ENCODE measurements at places on chromosomes 7 and 10. TPM values are rescaled to one million over a fixed set of nuclear protein-coding genes. Genes with fewer than 3 reads are reported as not detected.

DNA sequence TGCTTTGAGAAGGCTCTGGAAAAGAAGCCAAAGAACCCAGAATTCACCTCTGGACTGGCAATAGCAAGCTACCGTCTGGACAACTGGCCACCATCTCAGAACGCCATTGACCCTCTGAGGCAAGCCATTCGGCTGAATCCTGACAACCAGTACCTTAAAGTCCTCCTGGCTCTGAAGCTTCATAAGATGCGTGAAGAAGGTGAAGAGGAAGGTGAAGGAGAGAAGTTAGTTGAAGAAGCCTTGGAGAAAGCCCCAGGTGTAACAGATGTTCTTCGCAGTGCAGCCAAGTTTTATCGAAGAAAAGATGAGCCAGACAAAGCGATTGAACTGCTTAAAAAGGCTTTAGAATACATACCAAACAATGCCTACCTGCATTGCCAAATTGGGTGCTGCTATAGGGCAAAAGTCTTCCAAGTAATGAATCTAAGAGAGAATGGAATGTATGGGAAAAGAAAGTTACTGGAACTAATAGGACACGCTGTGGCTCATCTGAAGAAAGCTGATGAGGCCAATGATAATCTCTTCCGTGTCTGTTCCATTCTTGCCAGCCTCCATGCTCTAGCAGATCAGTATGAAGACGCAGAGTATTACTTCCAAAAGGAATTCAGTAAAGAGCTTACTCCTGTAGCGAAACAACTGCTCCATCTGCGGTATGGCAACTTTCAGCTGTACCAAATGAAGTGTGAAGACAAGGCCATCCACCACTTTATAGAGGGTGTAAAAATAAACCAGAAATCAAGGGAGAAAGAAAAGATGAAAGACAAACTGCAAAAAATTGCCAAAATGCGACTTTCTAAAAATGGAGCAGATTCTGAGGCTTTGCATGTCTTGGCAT lies 4.8 kb downstream of the IFIT2 start:
- no peak for DNase-seq

CYP3A5 gene
- 0.32 TPM for polyA plus RNA-seq

DNA sequence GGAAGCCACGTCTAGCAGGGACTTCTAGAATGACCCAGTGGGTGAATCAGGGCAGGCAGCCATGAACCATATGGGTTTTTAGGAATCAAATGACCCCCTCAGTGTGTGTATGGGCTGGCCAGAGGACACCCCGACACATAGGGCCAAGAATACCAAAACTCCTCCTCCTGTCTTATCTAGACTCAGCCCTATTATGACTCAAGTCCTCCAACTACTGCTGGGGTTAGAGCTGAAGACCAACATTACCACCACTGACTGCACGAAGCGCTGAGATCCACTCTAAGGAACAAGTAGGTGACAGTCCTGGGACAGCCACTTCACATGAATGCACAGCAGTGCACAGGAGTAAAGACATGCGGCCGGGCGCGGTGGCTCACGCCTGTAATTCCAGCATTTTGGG lies 11.5 kb upstream of the SVOPL start:
- no peak for DNase-seq

DNA sequence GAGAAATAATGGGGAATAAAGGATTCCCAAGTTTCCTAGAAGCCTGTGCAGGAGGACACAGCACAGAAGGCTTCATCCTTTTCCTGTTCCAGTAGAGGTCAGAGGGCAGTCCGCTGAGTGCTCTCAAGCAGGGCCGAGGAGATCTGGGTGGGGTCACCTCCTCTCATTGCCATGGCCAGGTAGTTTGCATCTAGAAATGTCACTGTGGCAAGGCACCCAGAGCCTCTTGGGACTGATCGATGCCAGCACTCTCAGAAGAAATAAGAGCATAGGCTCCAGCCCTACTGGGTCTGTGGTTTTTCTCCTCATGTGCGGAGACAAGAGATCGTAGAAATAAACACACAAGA lies 7.9 kb downstream of the NUB1 start:
- no peak for DNase-seq

SPACDR gene
- polyA plus RNA-seq: 0.25 TPM

DNA sequence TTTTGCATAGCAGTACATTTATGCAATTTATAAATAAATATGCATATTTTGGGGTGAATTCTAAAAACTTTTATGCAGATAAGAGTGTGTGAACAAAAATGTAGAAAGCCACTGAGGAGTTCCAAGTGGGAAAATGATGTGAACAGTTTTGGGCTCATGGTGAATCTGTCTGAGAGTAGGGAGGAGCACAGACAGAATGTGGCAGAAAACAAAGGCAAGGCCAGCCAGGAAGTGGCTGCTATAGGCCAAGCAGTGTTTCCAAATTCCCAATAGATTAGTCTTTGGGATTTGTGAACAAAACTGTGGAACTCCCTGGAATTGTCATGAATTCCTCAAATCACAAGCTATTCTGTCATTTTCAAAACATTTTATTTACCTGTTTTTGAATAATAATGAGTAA lies 73.6 kb upstream of the AMPH start:
- no peak for DNase-seq

FAM13C gene
- polyA plus RNA-seq: 31.7 TPM

DNA sequence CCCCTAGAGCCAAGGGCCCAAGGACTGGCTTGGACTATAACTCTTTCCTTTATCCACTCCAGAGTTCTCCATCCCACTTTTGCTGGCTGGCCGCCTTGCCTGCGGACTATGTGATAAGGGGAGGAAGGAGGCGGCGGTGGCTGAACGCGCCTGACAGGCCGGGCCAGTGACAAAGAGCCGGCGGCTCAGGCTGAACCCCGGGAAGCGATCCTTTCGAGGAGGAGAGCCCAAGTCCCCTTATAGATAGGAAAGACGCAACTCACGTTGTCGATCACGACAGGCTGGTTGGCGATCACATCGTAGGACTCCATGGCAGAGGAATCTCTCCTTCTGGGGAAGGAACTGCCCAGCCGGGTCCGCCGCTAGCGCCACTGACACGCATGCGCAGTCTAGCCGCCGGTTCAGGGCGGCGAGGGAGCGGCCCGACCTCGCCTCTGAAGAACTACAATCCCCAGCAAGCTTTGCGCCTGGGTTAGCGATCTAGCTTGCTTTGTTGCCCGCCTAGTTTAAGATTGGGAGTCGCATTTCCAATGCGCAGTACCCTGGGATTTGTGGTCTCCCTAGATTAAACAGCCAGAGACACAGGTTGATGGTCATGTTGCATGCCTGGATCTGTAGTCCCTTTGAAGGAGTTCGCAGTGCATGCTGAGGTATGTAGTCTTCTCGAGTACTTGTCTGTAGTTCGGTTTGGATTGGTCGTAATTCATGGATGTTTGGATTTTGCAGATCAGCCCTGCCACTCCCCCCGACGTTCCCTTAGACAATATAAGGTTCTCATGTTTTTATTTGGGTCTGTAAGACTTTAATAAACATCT lies at the start of gene ACTR1A:
ACTR1A (minus strand) TSS at position 376 of the 815 bp plus-strand sequence; CDS start at position 311, 65 bp downstream.
- peak; percentile 98 for DNase-seq

- no peak for DNase-seq
Observed at GRCh38 chr10:132844069-132844809, 58.3 kb upstream of the NKX6-2 start.

- no peak for DNase-seq
Observed at GRCh38 chr7:38878694-38879457, 30.1 kb downstream of the VPS41 start.
